Hypothalamus (tissue), 51 donors: ENCODE measurements at places on chromosomes 5 and 9.

DNA sequence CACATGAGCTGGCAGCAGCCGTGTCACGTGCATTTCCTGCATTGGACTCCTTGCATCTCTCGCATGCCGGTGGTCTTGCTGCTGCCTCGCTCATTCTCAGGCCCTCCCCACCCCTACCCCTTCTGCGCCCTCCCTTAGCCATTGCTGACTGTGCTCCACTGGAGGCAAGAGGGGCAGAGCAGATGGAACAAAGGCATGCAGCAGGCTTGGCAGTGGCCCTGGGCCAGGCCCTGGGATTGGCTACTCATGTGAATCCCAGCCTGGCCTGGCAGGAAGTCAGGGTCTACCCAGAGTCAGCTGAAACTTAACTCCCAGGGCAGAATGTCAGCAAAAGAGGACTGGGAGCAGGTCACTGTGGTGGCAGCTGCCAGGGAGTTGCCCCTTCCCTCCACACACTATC lies 62.3 kb downstream of the TSTD2 start:
- DNase-seq, result peak; percentile 51

- DNase-seq, result no peak
These were observed 42.7 kb downstream of the ST8SIA4 start for GRCh38 chr5:100860407-100860806.

DNA sequence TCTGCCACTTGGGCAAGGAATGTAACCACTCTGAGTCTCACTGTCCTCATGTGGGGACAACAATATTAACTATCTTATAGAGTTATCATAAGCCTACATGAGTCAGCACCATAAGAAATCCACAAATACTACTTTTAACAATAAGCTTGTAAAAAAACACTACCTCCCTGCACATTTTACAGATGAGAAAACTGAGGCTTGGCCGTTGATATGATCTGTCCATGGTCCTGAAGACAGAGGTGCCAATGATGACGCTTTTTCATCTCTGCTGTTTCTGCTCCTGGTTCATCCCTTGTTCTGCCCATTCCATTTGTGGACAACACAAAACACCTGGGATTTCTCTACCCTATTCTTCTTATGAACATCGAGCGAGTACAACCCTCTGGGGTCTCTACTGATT lies 23.4 kb upstream of the STRBP start:
- DNase-seq, result no peak

DNA sequence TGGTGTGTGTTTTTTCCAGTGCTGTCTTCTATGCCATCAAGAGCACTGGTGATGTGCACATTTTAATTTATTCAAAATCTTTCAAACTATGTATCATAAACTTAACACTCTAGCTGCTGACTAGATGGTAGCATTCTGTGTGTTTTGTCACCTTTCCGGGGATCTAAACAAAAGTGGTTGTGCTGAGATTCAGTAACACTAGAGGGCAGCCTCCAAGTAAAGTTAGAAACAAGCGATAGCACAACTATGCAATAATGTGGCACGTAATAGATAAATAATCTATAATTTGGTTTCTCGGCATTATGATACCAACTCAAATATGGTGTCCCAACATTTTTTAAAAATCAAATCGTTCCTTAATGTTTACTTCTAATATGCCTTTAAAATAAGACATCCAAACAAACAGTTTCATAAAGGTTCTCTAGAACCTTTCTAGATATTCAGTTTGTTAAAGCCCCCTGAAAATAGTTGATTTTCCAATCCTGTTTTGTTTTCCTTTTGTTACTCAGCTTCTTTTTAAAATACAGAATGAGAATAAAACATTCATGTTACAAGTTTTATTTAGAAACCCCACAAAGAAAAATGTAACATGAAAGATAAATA lies 16.9 kb downstream of the SEMA6A start:
- DNase-seq, result no peak

DNA sequence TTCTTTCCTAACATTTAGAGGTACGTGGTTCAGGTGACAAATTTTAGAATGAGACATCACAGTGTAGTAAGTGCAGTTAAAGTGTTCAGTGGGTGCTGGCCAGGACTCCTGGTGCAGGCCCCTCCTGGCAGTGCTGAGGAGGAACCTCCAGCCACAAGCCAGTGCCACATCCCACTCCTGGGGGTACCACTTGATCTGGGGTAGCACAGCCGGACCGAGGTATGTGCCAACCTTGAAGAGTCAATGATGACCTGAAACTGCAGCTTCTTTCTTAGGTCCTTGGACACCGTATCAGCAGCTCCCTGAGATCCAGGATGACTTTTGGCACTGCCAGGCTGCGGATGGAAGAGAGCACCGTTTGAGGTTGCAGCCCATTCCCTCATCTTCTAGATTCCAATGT lies 310.4 kb upstream of the IRX4 start:
- DNase-seq, result no peak

- no peak for DNase-seq
These were observed 721.0 kb upstream of the WWC1 start for GRCh38 chr5:167570431-167570830.

DNA sequence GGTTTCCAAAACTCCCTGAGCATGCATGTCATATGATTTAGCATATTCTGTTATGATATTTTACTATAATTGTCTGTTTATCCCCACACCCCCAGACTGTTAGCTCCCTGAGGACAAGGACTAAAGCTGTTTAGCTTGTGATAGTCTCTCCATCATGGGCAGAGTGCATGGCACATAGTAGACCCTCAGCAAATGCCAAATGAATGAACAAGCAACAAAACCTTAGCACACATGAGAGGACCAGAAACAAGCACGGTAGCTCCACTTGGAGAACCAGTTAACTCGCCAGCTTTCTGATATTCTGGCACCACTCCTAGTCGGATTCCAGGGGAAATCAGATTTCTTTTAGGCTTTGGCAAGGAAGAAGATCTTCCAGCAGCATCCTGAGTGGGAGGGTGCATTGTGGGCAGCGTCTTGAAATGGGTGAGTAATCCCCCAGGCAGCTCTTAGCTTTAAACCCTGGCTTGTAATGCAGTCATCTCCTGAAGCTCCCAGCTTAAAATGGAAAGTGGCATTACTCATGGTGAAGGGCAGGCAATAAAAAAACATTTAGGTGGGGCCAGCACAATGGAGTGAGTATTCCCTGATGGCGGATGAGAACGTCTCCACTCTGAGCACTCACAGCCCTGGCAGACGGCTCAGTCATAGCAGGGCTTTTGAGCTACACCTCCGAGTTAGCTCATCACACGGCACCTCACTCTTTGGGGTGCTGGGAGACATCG lies 41.1 kb downstream of the FGF1 start:
- no peak for DNase-seq

- no peak for DNase-seq
These were observed 394.8 kb upstream of the MEF2C start for GRCh38 chr5:89277816-89278215.

GRCh38 chr9:9275601-9276000 lies 1337.2 kb downstream of the PTPRD start:
- no peak for DNase-seq

DNA sequence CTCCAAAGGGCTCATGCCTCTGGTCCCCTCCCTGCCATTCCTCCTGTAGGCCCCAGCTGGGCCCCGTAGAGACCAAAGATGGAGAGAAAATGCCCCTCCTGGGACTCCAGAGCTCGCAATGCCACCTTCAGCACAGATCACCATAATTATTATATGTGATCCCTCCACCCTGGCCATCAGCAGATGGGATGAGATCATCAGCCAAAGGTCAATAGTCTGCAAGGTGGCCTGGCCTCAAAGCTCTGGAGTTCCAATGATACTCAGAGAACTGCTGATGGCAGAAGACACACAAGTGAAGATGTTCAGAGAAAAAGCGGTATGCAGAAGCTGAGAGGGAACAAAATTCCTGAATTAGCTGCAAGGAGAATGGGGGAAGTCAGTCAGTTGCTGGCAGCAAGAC lies 5.0 kb downstream of the RPP25L start:
- DNase-seq, result no peak

- DNase-seq, result no peak
These were observed 28.6 kb upstream of the ALDH1A1 start for GRCh38 chr9:72981433-72981832.

DNA sequence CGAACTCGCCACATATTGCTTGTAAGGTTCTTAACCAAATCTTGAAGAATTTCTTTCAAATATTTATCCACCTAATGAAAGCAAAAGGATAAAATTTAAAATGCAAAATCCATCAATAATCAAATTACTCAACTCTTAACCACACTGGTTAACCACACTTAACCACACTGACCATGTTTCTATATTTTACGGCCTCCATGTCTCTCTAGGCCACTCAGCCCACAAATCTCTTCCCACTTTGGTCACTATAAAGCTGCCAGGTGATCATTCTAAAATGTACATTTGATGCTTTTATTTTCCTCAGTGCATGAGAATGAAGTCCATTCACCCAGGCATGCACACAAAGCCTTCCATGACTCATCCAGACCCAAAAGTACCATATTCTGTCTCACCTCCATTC lies 56.4 kb upstream of the OR2K2 start:
- no peak for DNase-seq

DNA sequence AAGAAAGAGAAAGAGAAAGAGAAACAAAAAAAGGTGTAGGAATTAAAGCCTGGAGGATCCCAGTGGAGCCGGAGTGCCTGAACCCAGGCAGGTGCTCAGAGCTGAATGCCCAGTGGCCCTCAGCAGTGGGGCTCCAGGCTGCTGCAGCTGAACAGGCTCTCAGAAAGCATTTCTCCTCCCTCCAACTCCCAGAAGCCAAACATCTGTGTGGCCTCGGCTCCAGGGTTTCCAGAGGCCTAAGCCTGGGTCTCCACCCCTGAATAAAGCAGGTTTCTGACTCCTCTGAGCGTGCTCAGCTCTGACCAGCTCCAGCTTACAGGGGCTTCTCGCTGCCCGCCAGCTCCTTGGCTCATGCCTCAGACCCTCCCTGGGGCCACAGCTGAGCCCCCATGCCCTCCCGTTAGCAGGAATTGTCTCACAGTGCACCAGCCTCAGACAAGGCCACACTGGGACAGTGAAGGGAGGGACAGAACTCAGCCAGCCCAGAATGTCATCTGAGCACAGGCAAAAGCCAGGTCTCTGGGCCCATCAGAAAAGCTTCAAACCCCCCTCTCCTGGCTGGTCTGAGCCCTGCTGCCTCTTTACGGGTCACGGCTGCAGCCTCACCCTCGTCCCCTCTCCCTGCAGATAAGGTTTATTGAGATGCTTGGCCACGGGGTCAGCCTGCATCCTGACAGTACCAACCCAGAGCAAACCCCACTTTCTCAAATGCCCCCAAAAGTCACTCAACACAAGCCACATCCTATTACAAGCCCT lies 114.4 kb upstream of the PPP1R26 start:
- DNase-seq, result no peak

GRCh38 chr5:100520348-100520747 lies 14.8 kb upstream of the FAM174A start:
- DNase-seq, result no peak

GRCh38 chr5:111927191-111927590 lies 170.2 kb upstream of the NREP start:
- DNase-seq, result no peak

GRCh38 chr9:23743036-23743435 lies 83.0 kb downstream of the ELAVL2 start:
- DNase-seq, result no peak

GRCh38 chr5:59814537-59814872 lies 79.0 kb downstream of the PDE4D start:
- DNase-seq, result no peak

- no peak for DNase-seq
These were observed 756.7 kb upstream of the RGMB start for GRCh38 chr5:98016771-98017170.

DNA sequence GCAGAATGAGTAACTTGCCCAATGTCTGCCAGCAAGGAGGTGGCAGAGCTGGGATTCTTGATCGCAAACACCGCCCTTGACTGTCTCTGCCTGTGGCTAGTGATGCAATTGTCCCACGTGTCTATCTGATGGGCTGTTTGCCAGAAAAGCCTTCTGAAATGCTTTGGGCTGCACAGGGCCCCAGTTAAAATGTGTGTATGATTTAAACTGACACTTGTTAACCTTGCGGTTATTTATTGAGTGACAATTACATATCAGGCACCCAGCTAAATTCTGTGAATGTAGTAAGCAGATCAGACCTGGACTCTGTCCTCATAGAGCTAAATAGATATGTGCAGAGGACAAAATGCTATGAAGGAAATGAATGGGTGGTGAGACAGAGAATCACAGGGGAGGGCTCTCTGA lies 11.6 kb upstream of the IL12B start:
- peak; percentile 15 for DNase-seq

- DNase-seq, result no peak
These were observed 666.7 kb upstream of the CDH18 start for GRCh38 chr5:20654746-20655145.

- DNase-seq, result no peak
These were observed 93.2 kb upstream of the ADAMTS2 start for GRCh38 chr5:179438461-179438860.

GRCh38 chr9:114653556-114654159 lies 3.9 kb downstream of the TEX53 start:
- peak; percentile 65 for DNase-seq

- DNase-seq, result no peak
These were observed 85.3 kb downstream of the FAM114A2 start for GRCh38 chr5:153953411-153953810.

DNA sequence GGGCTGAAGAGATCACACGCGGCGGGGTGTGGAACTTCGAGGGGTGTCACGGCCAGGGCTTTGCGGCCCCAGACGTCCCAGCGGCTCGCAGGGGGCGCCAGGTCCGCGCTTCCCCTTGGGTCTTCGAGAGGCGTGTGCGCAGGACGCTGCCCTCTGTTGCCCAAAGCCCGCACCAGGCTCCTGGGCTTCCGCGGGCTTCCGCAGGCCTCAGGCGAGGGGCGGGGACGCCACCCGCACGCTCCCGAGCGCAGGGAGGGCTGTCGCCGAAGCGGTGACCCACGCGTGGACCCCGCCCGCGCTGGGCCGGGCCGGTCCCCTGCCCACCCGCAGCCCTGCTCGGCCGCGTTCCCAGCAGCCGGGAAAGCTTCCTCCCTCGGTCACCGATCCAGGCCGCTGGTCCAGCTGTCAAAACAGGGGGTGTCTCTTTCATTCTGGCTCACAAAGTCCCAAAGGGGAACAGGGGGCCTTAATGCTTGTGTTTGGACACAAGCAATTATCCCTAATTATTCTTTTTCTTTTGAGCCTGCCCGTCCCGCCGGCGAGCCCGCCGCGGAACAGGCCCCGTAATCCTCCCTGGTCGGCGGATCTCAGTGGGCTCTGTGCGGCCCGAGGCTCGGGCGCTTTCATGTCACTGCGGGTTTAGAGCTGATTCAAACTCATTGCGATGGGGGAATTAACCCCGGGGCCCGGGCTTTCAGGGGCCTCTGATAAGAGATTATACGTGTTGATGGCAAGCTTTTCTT lies 60.6 kb downstream of the TMEM174 start:
- peak; percentile 5 for DNase-seq

GRCh38 chr9:131046581-131047202 lies 37.7 kb downstream of the LAMC3 start:
- peak; percentile 20 for DNase-seq

- DNase-seq, result no peak
These were observed 35.7 kb upstream of the CLK4 start for GRCh38 chr5:178662541-178662860.

- DNase-seq, result no peak
These were observed 403.9 kb downstream of the ZNF608 start for GRCh38 chr5:124342584-124342983.

GRCh38 chr5:117455236-117456233 lies 880.9 kb upstream of the SEMA6A start:
- DNase-seq, result no peak

GRCh38 chr5:140018920-140019644 lies 24.0 kb downstream of the NRG2 start:
- DNase-seq, result no peak

GRCh38 chr9:20242510-20243189 lies 379.6 kb downstream of the MLLT3 start:
- no peak for DNase-seq

- no peak for DNase-seq
These were observed 4.0 kb downstream of the NAIF1 start for GRCh38 chr9:128062846-128063831.
